ENCODE measurements at places on chromosomes 6 and 20.

DNA sequence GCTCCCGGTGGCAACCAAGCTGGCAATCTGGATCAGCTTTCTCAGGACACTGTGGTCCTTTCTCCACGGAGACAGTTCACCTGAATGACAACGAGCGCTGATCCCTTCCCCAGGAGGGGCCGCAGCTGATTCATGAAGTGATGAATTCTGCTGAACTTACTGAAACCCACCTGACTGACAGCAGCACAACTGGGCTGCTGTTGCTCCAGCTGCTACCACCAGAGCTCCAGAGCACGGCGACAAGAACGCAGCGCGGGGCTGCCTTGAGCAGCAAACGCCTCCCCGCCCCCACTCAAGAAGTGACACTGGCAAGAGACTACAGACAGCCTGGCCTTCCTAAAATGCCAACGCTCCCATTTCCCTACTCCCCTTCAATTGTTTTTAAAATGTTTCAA is 10.0 kb downstream of the PXDC1 start:
- no peak for DNase-seq

- no peak for DNase-seq
Measured at GRCh38 chr6:112005013-112005371, 48.9 kb upstream of the CCN6 start.

- DNase-seq, result no peak
Measured at GRCh38 chr20:11411765-11412164, 505.9 kb upstream of the BTBD3 start.

DNA sequence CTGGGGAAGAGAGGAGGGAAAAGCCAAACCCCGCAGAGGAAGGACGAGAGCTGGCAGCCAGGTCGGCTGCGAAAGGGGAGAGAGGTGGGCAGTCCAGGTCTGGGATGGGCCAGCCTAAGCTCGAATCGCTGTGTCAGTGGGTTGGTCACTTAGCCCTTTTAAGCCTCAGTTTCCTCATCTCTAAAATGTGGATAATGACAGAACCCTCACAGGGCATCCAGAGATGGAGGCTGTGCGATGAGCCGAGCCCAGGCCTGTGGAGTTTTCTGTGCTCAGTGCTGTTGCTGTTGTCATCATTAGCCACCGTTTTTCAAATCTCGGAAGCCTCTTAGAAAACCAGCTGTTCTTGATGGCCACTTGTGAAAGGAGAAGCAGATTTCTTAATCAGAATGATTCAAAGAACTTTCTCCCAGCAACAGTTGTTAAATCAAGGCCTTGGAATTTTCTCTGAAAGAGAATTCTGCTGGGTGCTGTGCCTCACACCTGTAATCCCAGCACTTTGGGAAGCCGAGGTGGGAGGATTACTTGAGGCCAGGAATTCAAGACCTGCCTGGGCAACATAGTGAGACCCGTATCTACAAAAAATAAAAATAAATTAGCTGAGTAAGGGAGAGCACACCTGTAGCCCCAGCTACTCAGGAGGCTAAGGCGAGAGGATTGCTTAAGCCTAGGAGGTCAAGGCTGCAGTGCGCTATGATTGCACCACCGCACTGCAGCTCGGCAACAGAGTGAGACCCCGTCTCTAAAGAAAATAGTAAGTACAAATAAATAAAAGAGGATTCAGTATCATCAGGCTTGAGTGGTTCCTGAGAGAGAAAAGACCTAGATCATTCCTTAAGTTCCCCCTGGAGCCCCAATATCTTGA is 46.3 kb upstream of the ENTPD6 start:
- no peak for DNase-seq

GRCh38 chr6:4336084-4336483 is 200.7 kb upstream of the ECI2 start:
- DNase-seq, result no peak

DNA sequence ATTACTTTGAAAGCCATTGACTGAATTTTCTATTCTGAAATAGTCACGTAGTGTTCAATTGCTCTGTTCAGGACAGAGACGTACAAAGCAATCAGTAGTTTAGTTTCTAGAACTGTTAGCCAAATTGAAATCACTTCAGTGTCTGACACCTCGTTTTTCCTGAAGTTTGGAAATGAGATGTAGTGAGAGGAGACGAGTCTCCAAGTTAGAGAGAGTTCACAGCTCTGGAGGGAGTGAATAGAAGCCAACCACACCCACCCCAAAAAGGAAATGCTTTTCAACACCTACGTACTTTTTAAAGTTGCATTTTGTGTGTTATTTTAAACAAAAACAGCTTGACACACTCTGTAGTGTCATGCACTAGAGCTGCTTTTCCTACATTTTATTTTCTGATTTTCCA is 296.0 kb downstream of the ADGRG6 start:
- DNase-seq, result no peak

GRCh38 chr6:32046450-32047083 is 8.4 kb downstream of the CYP21A2 start:
- DNase-seq, result no peak

DNA sequence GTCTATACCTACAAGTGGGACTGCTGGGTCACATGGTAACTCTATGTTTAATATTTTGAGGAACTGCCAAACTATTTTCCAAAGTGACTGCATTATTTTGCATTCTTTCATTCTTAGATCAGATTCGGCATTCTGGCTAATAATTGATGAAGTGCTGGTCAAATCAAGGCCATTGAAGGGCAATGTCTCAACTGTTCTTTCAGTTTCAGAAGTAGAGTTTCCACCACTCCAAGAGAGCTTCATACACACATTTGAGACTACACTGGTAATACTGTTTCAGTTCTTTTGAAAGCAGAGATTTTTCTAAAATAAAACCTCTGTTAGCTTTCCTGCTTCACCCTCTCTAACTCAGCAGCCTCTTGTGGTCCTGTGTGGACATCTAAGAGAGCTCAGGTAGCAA is 154.5 kb downstream of the CFAP61 start:
- DNase-seq, result no peak

DNA sequence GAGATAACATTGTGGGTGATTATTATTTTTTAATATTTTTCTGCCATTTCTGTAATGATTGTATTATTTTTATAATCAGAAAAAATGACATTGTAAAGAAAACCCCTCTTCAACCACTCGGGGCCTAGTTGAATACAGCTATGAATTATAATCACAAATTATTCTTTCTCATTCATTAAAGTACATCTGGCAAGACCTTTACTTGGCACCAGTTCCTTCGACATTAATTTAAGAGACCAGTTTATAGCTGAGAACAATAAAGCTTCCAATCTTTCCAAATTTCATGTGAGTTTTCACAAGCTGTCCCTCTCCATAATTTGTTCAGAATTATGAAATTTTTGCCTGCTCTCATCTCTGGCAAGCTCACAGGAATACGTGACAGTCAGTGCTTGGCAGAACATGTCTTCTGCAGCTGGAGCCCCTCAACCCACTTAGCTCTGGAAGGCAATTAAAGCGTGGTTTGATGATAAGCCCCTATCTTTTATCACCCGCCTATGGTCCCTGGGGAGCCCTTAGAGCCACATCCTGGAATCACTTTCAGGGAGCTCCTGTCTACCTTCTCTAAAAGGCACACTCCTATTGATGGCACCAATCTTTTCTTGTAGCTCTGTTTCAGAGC is 237.2 kb upstream of the PRND start:
- DNase-seq, result no peak

- no peak for DNase-seq
Measured at GRCh38 chr6:154378518-154378917, 21.9 kb upstream of the IPCEF1 start.

- DNase-seq, result no peak
Measured at GRCh38 chr20:57947421-57948179, 237.8 kb upstream of the PMEPA1 start.

GRCh38 chr6:160531826-160532225 is 132.2 kb downstream of the LPA start:
- DNase-seq, result no peak

DNA sequence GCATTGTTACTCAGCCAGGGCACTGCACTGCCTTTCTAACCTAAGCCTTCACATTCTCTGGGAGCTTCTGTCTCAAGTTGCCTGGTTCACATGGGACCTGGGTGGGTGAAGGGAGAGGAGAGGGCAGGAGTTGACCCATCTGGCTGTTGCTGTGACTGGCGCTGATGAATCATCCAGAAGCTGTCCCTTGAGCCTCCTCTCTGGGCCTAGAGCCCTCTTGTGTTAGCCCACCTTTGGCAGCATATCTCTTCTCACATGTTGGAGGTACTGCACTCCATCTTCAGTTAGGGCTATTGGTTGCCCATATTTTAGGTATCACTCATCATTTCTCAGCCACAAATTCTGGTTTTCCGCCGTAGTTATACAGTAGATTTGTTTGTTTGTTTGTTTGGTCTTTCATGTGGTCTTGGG is 19.8 kb downstream of the XRN2 start:
- no peak for DNase-seq

DNA sequence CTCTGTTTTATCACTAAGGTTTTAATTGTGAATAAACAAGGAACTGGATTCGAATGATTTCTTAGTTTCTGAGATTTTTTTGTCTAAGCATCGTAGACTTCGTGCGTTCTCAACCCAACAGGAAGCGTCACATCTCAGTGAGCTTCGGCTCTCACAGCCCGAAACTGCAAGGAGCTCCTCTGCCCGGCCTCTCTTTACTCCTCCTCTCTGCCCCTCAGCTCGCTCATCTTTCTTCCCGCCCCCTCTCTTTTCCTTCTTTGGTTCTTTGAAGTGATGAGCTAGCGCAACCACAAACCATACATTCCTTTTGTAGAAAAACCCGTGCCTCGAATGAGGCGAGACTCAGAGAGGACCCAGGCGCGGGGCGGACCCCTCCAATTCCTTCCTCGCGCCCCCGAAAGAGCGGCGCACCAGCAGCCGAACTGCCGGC is 480 bp upstream of the NT5E start:
- no peak for DNase-seq

DNA sequence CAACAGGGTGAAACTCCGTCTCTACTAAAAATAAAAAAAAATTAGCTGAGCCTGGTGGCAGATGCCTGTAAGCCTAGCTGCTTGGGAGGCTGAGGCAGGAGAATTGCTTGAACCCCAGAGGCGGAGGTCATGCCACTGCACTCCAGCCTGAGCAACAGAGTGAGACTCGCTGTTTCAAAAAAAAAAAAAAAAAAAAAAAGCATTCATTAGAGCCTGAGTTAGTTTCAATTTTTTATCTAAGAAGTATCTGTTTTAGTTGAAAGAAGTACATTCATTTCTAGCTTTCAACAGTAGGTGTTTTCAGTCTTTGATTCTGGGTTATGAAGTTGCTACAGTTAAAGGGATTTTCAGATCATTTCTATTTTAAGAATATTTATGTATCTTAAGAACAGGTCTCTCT is 42.2 kb downstream of the ZNF292 start:
- DNase-seq, result no peak

DNA sequence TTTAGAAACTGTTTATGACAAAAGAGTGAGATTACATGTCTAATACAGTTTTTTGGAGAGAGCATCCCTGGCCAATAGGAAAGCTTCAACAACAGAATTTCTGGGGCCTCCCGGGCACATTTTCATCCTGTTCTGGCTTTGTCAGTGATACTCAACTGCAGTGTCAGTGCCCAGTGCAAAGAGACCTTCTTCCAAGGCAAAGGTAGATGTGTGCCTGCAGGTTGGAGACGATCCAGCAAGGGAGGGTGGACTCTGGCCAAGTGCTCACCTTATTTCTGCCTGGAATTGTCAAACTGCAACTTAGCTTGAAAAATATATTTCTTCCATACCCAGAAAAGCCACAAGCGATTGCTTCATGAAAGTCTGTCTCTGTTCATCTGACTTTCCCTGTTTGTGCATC is 211.6 kb upstream of the SNX9 start:
- no peak for DNase-seq

DNA sequence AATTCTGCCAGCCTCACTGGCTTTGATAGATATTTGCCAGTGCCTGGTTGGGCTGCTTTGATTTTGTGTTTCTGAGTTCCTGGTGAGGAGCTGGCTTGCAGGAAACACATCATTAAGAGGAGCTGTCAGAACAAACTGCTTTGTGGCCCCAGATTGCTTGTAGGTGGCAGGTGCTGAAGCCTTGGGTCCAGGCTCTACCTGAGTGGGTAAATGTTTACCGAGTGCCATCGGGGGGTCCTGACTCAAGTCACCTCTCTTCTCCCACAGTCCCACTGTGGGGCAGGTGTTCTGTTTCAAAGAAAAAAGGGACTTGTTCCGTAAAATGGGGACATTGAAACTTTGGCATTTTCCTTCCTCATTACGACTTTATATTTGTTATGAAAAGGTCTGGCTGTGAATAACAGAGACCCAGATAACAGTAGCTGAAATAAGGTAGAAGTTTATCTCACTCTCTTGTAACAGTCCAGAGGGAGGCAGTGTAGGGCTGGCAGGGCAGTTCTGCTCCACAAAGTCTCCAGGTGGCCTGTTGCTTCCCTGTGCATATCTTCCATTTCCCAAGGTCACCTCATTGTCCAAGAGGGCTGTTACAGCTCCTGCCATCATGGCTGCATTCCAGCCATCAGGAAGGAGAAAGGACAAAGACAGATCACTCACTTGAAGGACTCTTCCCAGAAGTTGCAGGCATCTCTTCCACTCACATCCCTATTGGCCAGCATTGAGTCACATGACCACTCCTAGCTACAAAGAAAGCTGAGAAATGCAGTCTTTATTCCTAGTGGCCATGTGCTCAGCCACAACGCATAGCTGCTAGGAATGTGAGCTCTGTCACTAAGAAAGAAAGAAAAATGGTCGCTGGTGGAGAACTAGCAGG is 149.9 kb upstream of the KCNG1 start:
- no peak for DNase-seq

DNA sequence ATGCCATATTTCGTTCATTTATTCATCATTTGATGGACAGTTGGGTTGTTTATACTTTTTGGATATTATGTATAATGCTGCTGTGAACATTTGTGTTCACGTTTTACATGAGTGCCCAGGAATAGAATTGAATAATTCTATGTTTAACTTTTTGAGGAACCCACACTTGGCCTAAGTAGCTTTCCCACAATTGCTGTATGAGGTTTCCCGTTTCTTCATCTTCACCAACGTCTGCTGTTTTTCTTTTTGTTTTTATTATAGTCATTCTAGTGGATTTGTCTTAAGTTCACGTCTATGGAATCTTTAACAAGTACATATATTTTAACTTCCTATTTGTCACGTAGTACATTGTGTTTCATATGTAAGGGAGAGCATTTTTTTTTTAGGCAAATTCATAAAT is 110.3 kb downstream of the JARID2 start:
- DNase-seq, result peak; percentile 63

DNA sequence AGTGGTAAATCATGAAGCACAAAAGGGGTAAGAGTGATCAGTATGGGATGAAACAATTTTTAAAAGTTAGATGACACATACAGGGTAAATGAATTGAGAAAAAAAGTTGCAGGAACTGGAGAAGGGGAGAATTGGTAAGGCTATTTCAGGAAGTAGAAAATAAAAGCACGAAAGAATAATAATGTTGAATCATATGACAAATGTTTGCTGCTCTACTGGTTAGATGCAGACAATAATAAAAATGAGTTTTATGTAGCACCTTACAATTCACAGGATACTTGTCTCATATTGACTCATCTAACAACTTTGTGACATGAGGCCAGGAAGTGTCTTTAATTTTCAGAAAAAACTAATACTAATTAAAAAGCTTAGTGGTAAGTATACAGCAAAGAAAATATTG is 566.5 kb upstream of the MARCKS start:
- DNase-seq, result no peak

GRCh38 chr6:146135167-146135566 is 106.3 kb downstream of the GRM1 start:
- DNase-seq, result no peak

- peak; percentile 95 for DNase-seq
Measured at GRCh38 chr6:151497905-151498304, 4.1 kb downstream of the CCDC170 start.

GRCh38 chr20:45405571-45406259 is 2.4 kb upstream of the DBNDD2 start:
- DNase-seq, result no peak

- no peak for DNase-seq
Measured at GRCh38 chr20:37396416-37397075, 50.6 kb downstream of the SRC start.
